ENCODE measurements at places on chromosomes 12 and 14.

- DNase-seq: no peak
Measured at GRCh38 chr12:83114966-83115365, 428.3 kb downstream of the TMTC2 start.

DNA sequence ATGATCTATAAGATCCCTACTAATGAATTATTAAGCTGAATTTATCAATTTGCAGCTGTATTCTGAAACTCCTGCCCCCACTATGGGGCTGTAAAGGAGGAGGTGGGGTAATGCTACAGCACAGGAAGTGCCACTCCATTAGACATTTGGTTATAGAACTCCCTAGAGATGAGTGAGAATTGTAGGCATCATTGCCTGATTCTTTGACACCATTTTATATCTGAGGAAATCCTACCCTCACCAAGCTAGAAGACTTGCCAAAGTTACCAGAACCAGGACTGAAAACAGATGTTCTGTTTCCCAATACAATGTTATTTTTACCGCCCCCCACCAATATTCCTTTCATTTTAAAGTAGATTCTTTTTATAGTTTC lies 182.4 kb downstream of the EGLN3 start:
- no peak for DNase-seq

DNA sequence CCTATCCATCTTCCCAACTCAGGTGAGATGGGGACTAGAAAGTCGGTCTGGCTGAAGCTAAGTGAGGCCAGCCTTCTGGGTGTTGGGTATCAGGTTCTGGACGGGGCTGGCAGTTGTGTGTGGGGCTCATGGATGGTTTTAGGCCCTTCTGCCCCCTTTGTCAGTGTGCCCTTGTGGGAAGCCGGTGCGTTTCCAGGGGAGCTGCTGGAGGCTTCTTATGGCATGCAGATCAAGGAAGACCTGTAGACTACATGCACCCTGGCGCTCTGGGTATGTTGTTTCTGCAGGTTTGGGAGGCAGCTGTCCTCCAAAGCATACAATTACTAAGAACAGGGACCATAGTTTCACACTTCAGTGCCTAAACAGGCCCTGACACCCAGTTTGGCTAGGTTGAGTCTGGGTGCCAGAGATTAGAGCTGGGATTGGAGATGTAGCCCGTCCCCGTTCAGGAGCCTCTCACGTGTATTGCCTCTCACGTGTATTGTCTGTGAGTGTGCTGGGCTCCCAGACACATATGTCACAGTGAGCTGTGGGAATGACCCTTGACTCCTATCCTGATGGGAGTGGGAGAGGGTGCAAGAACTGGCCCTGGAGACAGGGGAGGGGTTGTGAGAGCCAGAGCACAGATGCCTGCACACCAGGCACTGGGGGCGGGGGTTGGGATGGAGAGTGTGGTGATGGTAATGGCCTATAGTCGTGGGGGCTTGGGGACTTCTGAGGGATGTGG lies 84.4 kb downstream of the SLC25A47 start:
- DNase-seq: no peak

GRCh38 chr12:11542599-11542998 lies 106.9 kb upstream of the ETV6 start:
- DNase-seq: no peak

GRCh38 chr12:7302266-7302986 lies 1.4 kb upstream of the ACSM4 start:
- no peak for DNase-seq

DNA sequence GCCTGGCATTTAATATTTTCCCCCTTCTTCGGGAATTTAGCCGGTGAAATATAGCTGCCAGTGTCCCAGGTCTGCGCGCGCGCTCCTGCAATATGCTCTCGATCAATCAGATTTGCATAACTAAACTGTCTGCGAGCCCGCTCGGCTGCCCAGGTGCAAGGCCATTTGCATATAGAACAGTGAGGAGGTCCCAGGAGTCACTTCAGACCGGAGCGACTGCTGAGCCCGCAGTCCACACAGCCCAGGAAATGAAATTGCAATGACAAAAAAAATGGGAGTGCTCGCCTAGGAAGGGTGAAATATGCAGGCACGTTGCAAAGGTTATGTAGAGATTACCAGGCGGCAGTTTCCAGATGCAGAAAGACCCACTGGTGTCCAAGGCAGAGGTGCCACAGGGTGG lies 228.5 kb downstream of the VRK1 start:
- DNase-seq: no peak

DNA sequence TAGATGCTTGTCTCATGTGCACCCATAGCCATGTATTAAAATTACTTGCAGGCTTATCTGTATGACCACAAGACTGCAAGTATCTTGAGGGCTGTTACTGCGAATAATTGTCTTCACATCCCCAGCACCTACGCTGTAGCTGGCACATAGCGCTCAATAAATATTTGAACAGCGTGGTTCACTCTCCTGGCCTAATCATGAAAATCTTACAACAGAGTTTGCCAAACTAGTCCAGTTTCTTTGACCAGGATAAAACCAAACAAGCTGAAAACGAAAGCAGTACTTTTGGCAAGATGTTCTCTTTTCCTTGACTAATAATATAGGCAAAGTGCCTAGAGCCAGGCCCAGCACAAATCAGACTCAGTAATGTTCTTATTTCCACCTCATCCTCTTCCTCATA lies 106.7 kb downstream of the RPS29 start:
- DNase-seq: no peak

DNA sequence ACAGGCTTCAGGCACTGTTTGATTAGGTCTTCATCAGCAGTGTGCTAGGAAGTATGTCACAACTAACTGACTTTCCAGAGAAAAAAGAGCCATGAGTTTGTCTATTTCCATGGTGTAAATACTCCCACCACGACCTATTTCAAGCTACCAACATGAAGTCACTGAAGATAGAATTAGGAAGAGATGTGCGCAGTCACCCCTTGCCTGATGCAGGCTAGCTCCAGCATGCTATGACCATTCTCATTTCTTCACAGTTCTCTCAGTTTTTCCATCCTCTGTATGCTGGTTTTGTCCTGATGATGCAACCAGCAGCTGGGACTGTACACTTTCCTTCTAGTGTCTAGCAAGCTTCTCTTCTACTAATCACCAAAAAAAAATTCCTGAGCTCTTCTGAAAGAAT lies 191.6 kb upstream of the NUDT4 start:
- DNase-seq: no peak

GRCh38 chr12:2387103-2387834 lies 334.5 kb downstream of the CACNA1C start:
- no peak for DNase-seq

DNA sequence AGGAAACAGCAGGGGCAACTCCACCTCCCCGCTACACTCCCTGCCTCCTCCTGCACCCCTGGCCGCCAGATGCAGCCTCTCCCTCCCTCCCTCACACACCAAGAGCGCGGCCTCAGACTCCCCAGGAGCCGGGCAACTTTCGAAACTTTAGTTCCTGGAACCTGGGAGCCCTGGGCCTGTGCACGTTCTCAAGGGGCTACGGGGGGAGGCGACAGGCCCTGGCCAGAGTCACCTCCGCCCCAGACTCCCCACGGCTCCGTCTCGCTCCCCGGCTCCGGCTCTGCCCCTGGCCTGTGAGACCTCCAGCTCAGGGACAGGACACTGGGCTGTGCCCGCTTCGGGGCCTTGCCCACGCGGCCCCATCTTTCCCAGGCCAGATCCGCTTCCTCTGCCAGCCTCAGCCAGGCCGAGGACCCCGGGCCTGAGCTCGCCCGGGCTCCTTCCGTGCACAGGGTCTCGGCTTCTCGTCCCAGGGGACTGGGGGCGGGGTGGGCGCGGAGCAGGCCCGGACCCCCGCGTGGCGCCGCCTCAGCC lies 5.5 kb downstream of the AMN start:
- DNase-seq: no peak

- no peak for DNase-seq
Measured at GRCh38 chr12:64039281-64039871, 182.7 kb downstream of the KICS2 start.

DNA sequence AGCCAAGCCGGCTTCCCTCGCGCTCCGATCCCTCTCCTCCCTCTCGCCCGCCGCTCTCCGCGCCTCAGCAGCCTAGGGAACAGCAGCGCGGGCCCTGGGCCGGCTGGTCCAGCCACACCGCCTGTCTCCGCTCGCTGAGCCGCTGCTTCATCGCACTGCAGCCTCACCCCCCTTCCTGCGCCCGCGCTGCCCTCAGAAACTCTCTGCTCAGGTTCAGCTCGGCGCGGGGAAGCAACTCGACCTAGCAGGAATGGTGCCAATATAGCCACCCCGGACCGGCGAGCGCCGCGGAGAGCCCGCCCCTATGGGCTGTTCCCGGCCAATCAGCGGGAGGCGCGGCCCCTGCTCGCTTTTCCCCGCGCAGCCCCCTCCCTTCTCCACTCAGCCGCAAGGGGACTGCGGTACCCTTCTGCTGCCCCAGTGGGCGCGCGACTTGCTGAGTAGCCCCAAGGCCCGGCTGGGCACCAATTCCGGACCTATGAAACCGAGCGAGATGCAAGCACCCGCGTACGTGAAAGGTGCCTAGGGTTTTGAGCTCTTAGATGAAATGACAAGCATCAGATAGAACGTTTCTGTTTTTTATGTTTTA lies at the start of gene ADAMTS20:
Gene ADAMTS20 (minus strand): TSS at position 233 of the 589 bp plus-strand sequence. CDS start 282 bp downstream, outside the sequence.
- peak; percentile 84 for DNase-seq

DNA sequence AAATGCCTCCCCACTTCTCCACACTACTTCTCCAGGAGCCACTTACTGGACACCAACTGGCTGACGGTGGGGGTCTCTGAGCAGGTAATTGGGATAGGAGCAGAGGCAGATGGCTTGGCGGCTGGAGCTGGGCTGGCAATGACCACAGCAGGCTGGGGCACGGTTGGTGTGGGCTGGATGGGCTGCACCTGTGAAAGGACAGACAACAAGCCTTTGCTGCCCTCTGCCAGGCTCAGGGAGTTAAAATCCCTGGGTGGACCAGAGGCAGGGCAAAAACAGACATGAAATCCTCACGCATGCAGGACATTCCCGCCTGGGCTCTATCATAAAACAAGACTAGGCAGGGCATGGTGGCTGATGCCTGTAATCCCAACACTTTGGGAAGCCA lies 19.3 kb upstream of the TFCP2 start:
- no peak for DNase-seq

DNA sequence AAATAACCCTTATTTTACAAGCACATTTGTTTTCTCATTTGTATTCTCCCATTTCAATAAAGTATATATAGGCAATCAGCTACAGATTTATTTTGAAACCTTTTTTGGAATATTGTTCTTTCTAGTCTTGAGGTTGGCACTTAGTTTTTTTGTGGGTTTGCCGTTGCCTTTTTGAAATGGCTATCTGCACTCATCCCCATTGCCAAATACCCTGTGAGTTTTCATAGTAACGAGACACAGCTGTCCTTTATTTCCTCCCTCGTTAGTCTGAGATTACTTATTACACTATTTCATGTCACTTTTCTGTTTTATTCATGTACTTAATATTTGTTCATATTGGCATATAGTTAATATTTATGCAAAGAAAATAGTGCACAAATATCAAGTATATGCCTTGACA lies 1104.0 kb downstream of the SLC6A15 start:
- DNase-seq: no peak

- no peak for DNase-seq
Measured at GRCh38 chr12:120331390-120331789, 3.8 kb upstream of the PLA2G1B start.

- DNase-seq: no peak
Measured at GRCh38 chr12:50016501-50017475, 8.5 kb downstream of the RACGAP1 start.

- DNase-seq: no peak
Measured at GRCh38 chr12:93130366-93131054, 201.4 kb upstream of the EEA1 start.

DNA sequence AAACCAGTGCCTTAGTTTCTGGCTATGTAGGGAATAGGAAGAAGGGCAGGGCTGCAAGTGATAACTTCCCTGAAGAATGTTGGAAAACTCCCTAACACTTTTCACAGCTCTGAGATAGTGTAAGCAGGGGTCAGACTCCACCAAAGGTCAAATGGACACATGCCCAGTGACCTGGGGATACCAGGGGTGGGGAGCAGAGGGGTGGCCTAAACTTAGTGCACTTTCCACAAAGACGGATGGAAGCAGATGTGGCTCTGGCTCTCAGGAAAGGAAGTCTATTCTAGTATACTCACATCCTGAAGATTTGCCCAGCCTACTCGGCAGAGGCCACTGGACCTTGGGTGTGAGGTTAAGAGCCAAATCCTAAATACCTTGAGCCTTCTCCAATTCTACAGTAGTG lies 285.8 kb downstream of the NUAK1 start:
- no peak for DNase-seq

- DNase-seq: no peak
Measured at GRCh38 chr12:47303207-47303606, 223.4 kb upstream of the AMIGO2 start.

DNA sequence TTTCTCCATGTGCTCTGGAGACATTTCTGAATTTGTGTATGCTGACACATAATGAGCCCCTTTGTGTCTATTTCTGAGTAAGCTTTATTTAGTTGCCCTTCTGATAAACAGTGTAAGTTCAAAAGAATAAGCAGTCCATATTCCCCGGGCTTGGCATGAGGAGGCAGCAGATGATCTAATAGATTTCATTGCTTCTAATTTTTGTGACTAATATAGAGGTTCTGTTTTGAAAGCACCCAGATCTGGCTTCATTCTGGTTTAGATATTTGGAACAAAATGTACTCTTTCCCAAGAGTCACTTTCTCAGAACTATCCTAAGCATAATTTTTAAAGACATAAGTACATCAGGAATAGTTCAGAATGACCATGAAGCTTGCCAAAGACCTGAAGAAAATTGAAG lies 290.9 kb downstream of the BTG1 start:
- no peak for DNase-seq

GRCh38 chr14:91010153-91010533 lies 50.3 kb downstream of the RPS6KA5 start:
- DNase-seq: no peak

DNA sequence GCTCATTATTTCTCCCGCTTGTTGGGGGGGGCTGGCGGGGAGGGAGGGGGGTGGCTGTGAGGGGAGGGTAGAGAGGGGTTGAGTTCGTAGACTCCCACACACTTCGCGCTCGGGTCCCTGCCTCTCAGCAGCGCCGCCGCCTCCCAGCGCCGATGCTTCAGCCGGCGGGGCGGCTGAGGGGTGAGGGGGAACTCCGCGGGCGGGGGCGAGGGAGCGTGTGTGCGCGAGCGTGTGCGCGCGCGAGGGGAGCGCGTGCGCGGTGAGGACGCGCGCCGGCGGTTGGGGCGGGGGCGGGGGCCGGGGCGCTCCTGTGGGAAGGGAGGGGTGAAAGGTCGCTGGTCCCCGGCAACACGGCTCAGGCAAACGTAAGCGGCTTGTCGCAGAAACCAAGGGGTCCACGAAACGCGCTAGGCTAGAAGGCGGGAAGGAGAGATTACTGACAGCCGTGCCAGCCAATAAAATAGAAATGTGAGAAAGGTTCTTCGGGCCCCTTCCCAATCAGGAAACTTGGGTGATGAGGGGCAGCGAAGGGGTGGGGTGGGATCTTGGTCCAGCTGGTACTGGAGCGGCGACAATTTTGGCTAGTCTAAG lies 343 bp upstream of the NOVA1 start:
- peak; percentile 83 for DNase-seq

GRCh38 chr14:97250931-97251330 lies 453.7 kb downstream of the VRK1 start:
- no peak for DNase-seq

DNA sequence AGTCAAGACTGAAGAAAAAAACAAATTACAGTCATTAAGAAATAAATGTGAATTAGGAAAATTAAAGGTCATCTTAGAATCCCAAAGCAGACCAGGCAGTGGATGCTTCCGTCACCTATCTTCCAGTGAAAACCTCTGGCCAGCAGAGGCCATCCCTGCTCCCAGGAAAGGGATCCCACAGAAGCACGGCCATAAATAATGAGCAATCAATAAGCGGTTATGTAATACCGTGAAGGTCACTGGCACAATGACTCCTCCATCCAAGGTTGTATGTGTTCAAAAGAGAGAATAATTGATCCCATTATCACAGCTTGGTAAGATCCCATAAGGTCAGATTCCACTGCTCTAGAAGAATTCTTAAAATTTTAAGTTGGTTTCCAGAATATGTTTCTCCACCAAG lies 85.7 kb downstream of the PPP2R5E start:
- no peak for DNase-seq
